ENCODE measurements at places on chromosomes 12 and 14.

- H3K4me1 ChIP-seq = no peaks in the 10 kb centered on the region
- H3K27ac ChIP-seq = no peak overlapping the region
- DNase-seq = no peak
- H3K36me3 ChIP-seq = no peaks in the 10 kb centered on the region
- peaks cover 3% of the 10 kb centered on the region for H3K27me3 ChIP-seq
These were observed 7.3 kb downstream of the KRT79 start for GRCh38 chr12:52826611-52827498.

DNA sequence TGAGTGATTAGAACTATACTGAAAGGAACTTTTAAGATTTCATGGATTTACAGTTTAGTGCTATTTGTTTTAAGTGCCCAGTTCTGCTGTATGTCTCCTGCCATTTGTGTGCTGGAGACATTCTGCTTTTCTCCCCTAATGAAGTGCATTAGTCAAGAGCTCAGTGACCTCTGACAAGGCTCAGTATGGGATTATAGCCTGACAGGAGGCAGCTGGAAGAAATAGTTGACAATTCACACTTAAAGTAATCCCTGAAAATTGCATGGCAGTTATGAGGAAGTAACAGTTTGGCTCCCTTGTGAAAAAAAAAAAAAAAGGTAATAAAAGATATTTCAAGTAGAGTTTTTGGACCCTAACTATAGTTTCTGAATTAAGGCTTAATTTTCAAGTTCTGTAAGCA lies 70.3 kb downstream of the ALX1 start:
- DNase-seq = no peak
- H3K27ac ChIP-seq = no peak overlapping the region
- no peaks in the 10 kb centered on the region for H3K4me1 ChIP-seq
- no peaks in the 10 kb centered on the region for H3K27me3 ChIP-seq
- H3K4me3 ChIP-seq = no peak overlapping the region
- H3K36me3 ChIP-seq = no peaks in the 10 kb centered on the region

GRCh38 chr14:74784634-74785033 lies 21.5 kb downstream of the YLPM1 start:
- no peak for DNase-seq
- no peaks in the 10 kb centered on the region for H3K4me1 ChIP-seq
- H3K4me3 ChIP-seq = no peak overlapping the region
- H3K27me3 ChIP-seq = no peaks in the 10 kb centered on the region

DNA sequence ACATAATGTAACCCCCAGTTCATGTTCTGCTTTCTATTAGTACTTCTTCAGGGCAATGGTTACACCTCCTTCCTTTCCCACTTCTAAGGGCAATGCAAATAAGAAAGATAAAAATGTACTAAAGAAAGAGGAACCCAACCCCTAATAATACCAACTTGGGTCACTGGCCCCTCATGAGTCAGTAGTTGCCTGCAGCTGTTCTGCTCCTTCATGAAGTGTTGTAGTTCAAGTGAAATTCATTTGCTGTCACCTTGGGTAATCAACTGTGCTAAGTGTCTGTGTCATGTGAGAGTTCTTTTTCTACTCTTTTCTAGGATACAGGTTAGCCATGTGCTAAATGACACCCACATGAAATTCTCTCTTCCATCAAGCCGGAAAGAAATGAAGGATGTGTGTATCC lies 91.8 kb downstream of the PLXNC1 start:
- DNase-seq = no peak
- H3K36me3 ChIP-seq = no peaks in the 10 kb centered on the region
- H3K4me1 ChIP-seq = no peaks in the 10 kb centered on the region
- no peak overlapping the region for H3K27ac ChIP-seq
- H3K27me3 ChIP-seq = peaks cover 4% of the 10 kb centered on the region
- H3K4me3 ChIP-seq = no peak overlapping the region

- H3K36me3 ChIP-seq = no peaks in the 10 kb centered on the region
- H3K4me1 ChIP-seq = no peaks in the 10 kb centered on the region
- DNase-seq = no peak
These were observed 4.6 kb upstream of the DIO3 start for GRCh38 chr14:101556566-101557320.

DNA sequence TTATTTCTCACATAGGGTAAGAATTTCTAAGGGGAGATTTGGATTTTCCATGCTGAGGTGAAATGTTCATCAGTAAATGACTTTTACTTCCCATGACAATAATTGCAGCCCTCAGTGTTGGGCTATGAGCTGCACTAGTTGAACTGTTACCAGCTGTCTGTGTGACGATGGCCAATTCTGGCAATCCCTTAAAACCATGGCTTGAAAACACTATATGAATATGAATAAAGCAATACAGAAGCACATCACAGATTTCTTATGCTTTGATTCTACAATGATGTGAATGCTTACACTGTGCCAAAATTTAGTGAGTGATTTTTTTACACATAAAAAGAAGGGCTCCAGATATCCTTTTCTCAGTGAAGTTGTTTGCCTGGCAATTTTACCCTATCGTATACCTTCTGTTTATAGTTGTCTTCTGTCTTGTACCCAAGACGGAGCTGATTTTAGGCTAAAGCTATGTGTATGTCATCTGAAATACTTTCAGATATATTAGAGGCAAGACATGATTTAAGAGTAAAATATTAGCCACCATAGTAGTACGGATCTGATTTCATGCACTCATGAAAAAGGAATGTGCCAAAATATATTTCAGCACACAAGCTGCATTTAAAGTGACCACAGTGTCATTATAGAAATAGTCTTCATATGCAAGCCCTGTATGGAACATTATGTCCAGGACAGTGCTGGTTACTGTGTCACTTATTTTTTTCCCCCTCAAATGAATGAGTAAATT lies 52.0 kb downstream of the SLC38A4 start:
- no peaks in the 10 kb centered on the region for H3K27me3 ChIP-seq
- H3K4me3 ChIP-seq = no peak overlapping the region
- H3K36me3 ChIP-seq = no peaks in the 10 kb centered on the region
- DNase-seq = no peak
- no peak overlapping the region for H3K27ac ChIP-seq

GRCh38 chr12:76883811-76884210 lies 5.0 kb upstream of the CSRP2 start:
- no peaks in the 10 kb centered on the region for H3K27me3 ChIP-seq
- no peak for DNase-seq
- H3K36me3 ChIP-seq = no peaks in the 10 kb centered on the region
- peaks cover 7% of the 10 kb centered on the region for H3K4me1 ChIP-seq
- no peak overlapping the region for H3K27ac ChIP-seq

DNA sequence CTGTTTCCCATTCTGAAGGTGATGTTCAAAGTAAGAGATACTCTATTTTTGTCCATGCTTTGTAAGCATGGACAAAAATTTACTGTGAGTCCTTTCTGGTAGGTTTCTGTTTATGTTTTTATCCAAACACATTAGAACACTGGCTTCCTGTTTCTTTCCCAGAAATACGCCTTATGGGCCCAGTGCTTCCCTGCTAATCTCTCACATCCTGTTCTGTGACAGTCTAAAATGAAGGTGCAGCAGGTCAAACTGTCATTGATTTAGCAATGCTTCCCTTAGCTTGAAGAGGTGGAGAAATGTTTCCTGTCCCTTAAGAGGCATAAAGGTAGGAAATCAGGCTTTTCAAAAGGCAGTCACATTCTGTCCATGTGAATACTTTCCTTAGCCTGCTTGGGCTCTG lies 305.6 kb downstream of the RPS29 start:
- H3K4me1 ChIP-seq = no peaks in the 10 kb centered on the region
- H3K27me3 ChIP-seq = no peaks in the 10 kb centered on the region
- DNase-seq = no peak
- H3K36me3 ChIP-seq = no peaks in the 10 kb centered on the region
- no peak overlapping the region for H3K4me3 ChIP-seq

DNA sequence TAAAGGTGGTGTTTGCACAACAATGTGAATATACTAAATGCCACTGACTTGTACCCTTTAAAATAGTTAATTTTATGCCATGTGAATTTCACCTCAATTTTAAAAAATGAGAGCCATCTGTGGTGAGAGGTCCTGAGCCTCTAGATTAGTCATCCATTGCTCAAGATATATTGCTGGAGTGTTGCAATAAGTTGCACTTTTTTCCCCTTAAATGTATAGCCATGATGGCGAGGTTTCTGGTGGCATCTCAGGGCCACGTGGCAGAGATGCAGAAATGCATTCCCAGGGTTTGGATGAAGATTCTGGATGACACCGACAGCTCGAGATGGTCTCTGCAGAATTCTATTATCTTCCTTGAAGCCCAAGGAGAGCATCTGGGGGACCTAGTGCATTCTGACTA lies 153.7 kb downstream of the AACS start:
- H3K4me1 ChIP-seq = no peaks in the 10 kb centered on the region
- H3K27ac ChIP-seq = no peak overlapping the region
- H3K27me3 ChIP-seq = no peaks in the 10 kb centered on the region
- no peak overlapping the region for H3K4me3 ChIP-seq

GRCh38 chr12:6605421-6606330 lies 1.5 kb downstream of the CHD4 start:
- DNase-seq = peak; percentile 15
- peaks cover 30% of the 10 kb centered on the region for H3K4me1 ChIP-seq
- peaks cover 18% of the 10 kb centered on the region for H3K36me3 ChIP-seq
- no peaks in the 10 kb centered on the region for H3K27me3 ChIP-seq

GRCh38 chr12:95096852-95097251 lies 23.4 kb upstream of the NR2C1 start:
- no peaks in the 10 kb centered on the region for H3K4me1 ChIP-seq
- no peaks in the 10 kb centered on the region for H3K27me3 ChIP-seq
- H3K4me3 ChIP-seq = no peak overlapping the region
- no peak for DNase-seq
- peaks cover 4% of the 10 kb centered on the region for H3K36me3 ChIP-seq

DNA sequence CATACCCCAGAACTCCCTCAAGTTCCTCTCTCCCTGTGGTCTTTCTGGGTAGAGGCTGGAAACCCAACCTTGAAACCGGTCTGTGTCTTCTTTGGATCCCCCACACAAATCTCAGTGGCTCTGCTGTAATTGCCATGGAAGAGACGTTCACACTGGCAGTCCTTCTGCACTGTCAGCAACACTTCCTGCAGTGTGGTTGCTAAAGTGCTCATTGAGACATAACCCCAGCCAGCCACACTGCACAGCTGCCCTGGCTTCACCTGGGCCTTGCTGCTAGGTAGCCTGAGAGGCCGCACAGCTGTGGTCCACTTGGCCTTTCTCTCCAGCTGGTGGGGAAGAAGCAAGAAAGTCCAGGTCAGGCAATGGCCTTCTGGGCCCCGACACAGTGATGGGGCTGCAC lies 2.4 kb downstream of the GZMH start:
- no peaks in the 10 kb centered on the region for H3K36me3 ChIP-seq
- no peak overlapping the region for H3K27ac ChIP-seq
- no peak for DNase-seq
- no peaks in the 10 kb centered on the region for H3K27me3 ChIP-seq

GRCh38 chr14:33026850-33027430 lies 88.3 kb downstream of the NPAS3 start:
- no peak overlapping the region for H3K27ac ChIP-seq
- DNase-seq = no peak
- H3K4me3 ChIP-seq = no peak overlapping the region
- no peaks in the 10 kb centered on the region for H3K36me3 ChIP-seq
- H3K27me3 ChIP-seq = no peaks in the 10 kb centered on the region

GRCh38 chr12:13973996-13974395 lies 7.4 kb downstream of the GRIN2B start:
- H3K4me3 ChIP-seq = no peak overlapping the region
- H3K27ac ChIP-seq = no peak overlapping the region
- H3K36me3 ChIP-seq = no peaks in the 10 kb centered on the region

GRCh38 chr12:114190971-114191370 lies 215.0 kb downstream of the TBX5 start:
- no peaks in the 10 kb centered on the region for H3K27me3 ChIP-seq
- H3K4me1 ChIP-seq = no peaks in the 10 kb centered on the region
- H3K36me3 ChIP-seq = no peaks in the 10 kb centered on the region
- DNase-seq = no peak
- no peak overlapping the region for H3K4me3 ChIP-seq
- no peak overlapping the region for H3K27ac ChIP-seq

- peaks cover 42% of the 10 kb centered on the region for H3K4me1 ChIP-seq
- H3K4me3 ChIP-seq = peak overlapping the region; percentile 23
- no peaks in the 10 kb centered on the region for H3K27me3 ChIP-seq
- H3K36me3 ChIP-seq = peaks cover 2% of the 10 kb centered on the region
- H3K27ac ChIP-seq = peak overlapping the region; percentile 98
These were observed 896 bp upstream of the CDKN1B start for GRCh38 chr12:12716151-12716792.

GRCh38 chr14:36027354-36027753 lies 149.2 kb downstream of the PTCSC3 start:
- H3K27me3 ChIP-seq = peaks cover 2% of the 10 kb centered on the region
- H3K4me3 ChIP-seq = no peak overlapping the region
- H3K36me3 ChIP-seq = no peaks in the 10 kb centered on the region
- DNase-seq = no peak

- H3K36me3 ChIP-seq = no peaks in the 10 kb centered on the region
These were observed 106.5 kb downstream of the EML1 start for GRCh38 chr14:99899578-99900178.

- no peak overlapping the region for H3K27ac ChIP-seq
- H3K4me3 ChIP-seq = no peak overlapping the region
- H3K4me1 ChIP-seq = no peaks in the 10 kb centered on the region
- no peak for DNase-seq
These were observed 118.1 kb upstream of the OR4E1 start for GRCh38 chr14:21791749-21792148.

GRCh38 chr14:105865904-105866840 lies 339.8 kb downstream of the TMEM121 start:
- no peak for DNase-seq
- H3K4me1 ChIP-seq = no peaks in the 10 kb centered on the region
- no peak overlapping the region for H3K27ac ChIP-seq

- no peaks in the 10 kb centered on the region for H3K36me3 ChIP-seq
- no peaks in the 10 kb centered on the region for H3K4me1 ChIP-seq
- H3K27me3 ChIP-seq = no peaks in the 10 kb centered on the region
- H3K4me3 ChIP-seq = no peak overlapping the region
These were observed 1.2 kb downstream of the ANO4 start for GRCh38 chr12:100795800-100796179.

GRCh38 chr14:96088074-96088473 lies 48.9 kb downstream of the C14orf132 start:
- no peaks in the 10 kb centered on the region for H3K4me1 ChIP-seq
- H3K27ac ChIP-seq = no peak overlapping the region
- DNase-seq = no peak
- H3K27me3 ChIP-seq = no peaks in the 10 kb centered on the region
- H3K4me3 ChIP-seq = no peak overlapping the region

All from endothelial cell of umbilical vein (primary cell).